Stimulated activated CD4-positive, alpha-beta T cell treated with anti-CD3 and anti-CD28 coated beads, Interleukin-12 subunit alpha, Interleukin-12 subunit beta, amount 100 ng/mL, for 24 hours (primary cell): ENCODE measurements at places on chromosomes 1 and 21.

GRCh38 chr1:184212649-184213314, 161.3 kb downstream of the TSEN15 start:
- no peak for DNase-seq

GRCh38 chr1:75518686-75519085, 92.2 kb downstream of the SLC44A5 start:
- DNase-seq = no peak

- DNase-seq = no peak
Measured at GRCh38 chr1:20641975-20642374, 8.7 kb downstream of the PINK1 start.

DNA sequence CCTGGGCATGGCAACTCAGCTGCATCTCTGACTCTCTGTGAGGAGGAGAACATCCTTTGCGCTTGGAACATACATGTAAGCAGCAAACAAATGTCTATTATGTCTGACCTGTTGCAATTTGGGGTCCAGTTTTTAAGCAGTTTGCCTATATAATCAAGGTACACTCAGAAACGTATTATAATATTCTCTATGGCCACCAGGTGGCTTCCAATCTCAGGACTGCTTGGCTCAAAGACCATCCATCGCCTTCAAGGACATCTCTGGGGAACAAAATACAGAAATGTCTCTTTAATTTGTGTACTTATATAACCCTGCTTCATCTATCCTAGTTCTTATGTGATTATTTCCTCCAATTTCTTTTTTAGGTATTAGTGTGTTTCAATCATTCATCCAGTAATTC, 227.2 kb downstream of the OLFM3 start:
- no peak for DNase-seq

DNA sequence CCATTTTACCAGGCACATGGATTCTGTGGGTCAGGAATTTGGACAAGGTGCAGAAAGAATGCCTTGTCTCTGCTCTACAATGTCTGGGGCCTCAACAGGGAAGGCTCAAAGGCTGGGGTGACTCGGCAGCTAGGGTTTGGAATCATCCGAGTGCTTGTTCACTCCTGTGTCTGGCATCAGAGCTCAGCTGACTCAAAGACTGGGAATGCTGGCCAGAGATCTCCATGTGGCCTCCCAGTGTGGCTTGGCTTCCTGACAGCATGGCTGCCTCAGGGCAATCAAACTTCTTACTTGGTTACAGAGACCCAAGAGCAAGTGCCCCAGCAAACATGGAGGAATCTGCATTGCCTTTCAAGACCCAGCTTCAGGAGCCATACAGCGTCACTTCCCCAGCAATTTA, 110.5 kb downstream of the TOMM20 start:
- no peak for DNase-seq

GRCh38 chr21:32136546-32136945, 142.3 kb downstream of the MIS18A start:
- no peak for DNase-seq

GRCh38 chr21:16367079-16367478, 637.3 kb downstream of the USP25 start:
- no peak for DNase-seq

GRCh38 chr21:17139696-17140095, 373.1 kb upstream of the CXADR start:
- no peak for DNase-seq

- DNase-seq = no peak
Measured at GRCh38 chr1:62439652-62440371, 3.0 kb downstream of the USP1 start.

DNA sequence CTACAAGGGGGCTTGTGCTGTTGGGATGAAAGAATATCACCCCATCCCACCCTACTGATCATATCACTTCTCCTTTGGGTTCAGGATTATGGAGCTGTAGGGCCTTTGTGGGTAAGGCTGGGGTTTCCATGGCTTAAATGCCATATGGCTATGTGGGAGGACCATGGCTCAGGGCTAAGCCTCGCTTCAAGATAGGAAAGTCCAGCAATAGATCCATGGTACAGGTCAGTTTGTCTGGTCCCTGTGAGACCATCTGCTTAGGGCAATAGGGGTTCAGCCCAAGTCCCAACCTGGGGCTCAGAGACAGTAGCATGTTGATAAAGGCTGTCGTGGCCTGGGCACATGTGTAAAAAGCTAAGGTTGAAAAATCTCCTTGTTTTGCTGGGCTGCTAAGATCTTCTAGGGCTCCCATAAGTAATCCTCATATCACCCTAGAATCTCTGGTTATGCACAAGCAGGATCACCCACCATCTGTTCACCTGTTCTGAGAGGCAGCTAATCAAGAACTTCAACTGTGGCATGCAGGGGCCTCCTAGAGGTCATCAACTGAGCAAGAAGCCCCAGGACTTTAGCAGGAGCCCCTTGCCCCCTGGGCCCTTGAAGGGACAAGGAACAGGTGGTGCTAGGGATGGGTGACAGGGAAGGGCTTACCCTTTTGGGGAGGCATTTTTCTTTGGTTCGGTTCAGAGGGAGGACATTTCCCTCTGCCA, 66.5 kb downstream of the UBE2T start:
- DNase-seq = no peak

DNA sequence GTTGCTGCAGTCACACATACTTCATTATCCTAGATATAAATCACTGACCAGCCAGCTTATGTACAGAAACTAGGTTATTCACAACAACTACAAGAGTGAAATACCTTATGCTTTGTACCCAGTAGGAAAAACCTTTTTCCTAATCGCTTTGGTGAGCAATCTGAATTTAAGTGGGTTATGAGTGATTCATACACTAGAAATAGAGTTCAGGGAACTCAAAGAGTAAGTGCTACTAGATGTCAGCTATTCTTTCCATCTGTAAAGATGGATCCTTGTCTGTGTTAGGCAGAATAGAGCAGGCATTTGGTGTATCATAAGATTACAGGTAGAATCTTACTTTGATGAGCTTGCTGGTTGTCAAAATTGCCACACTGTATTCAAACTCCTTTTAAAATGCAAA, 101.9 kb downstream of the ZNF644 start:
- no peak for DNase-seq

GRCh38 chr1:213983493-213984386, 4.0 kb upstream of the PROX1 start:
- no peak for DNase-seq

GRCh38 chr1:20115479-20115878, 3.9 kb downstream of the PLA2G2D start:
- DNase-seq = no peak

GRCh38 chr1:26025060-26025459, 3.5 kb downstream of the EXTL1 start:
- no peak for DNase-seq

- no peak for DNase-seq
Measured at GRCh38 chr1:52752484-52752826, 26.2 kb downstream of the ZYG11B start.

- no peak for DNase-seq
Measured at GRCh38 chr1:14296795-14297194, 301.7 kb upstream of the KAZN start.

DNA sequence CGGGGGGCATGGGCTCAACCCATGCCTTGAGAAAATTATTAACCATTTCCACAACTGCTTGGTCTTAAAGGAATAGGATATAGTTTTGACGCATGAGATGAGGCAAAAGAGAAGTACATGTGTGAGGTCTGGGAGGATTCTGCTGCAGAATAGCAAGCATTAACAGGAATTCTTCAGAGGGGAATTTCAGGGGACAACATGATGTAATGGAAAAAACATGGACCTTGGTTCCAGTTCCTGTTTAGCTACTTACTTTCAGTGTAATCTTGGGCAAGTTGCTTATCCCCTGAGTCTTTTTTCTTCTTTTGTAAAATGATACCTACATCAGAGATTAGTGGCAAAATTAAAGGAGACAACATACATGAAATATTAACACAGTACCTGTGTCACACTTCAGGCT, 85.6 kb downstream of the PRRX1 start:
- no peak for DNase-seq

- DNase-seq = peak; percentile 20
Measured at GRCh38 chr1:13813398-13814012, 113.5 kb downstream of the PRDM2 start.

GRCh38 chr1:227940791-227941241, 6.9 kb downstream of the WNT9A start:
- no peak for DNase-seq

- DNase-seq = no peak
Measured at GRCh38 chr1:60277269-60277668, 203.7 kb upstream of the C1orf87 start.

DNA sequence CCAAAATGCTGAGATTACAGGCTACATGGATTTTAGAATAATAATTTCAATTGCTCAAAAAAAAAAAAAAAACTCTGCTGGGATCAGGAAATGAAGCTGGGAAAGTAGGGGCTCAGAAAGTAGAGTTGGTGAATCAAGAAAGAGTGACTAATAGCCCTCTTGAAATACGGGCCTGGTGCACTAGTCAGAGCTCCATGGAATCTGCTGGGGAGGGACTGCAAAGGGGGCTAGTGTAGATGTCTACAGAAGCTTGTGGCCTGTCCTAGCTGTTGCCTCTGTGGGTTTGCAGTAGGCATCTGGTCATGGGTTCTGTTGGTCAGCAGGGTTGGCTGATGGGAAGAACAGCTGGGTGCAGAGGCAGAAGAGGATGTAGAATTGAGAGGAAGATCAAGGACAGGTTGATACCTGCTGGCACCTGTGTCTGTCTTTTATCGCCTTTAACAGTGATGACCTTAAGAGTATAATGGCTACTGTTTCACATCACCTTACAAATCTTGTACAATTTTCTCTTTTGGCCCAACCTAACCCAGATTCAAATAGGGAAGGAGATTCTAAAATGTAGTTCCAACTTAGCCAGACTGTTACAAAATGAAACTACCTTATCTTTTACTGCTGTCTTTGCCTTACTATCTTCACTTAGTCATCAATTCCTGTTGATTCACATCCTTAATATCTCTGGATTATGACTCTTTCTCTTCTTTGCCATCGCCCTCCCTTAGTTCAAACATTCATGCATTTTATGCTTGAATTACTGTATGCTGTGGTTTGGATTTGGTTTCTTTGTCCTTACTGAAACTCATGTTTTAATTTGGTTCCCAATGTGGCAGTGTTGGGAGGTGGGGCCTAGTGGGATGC, 126.2 kb downstream of the GIPC2 start:
- no peak for DNase-seq

GRCh38 chr1:90957497-90957896, 64.3 kb downstream of the ZNF644 start:
- DNase-seq = no peak

DNA sequence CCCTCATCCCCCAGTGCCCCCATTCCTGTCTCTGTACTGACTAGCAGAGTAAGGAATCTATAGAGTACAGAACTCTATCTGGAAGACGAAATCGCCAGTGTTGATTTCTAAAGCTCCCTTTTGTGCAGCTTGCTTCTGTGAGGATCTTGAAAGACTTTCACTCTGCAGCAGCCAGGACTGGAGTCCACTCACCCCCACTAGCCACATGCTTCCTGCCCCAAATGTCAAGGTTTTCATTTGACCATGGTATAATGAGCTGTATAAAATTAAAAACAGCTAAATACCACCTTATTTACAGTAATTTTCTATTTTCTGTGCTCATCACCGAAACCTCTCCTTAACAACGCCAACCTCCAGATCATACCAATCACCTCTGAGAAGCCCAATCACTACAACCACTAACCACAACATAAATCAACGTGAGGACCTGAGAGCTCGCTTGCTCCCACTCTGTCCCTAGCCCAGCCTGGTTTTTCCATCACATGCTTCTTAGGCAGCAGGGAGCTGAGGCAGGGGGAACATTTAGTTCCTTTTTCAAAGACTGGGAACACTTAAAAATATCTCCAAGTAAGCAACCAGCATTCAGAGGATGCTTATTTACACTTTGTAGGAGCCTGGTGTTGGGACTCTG, 56.1 kb upstream of the IRF2BP2 start:
- no peak for DNase-seq

DNA sequence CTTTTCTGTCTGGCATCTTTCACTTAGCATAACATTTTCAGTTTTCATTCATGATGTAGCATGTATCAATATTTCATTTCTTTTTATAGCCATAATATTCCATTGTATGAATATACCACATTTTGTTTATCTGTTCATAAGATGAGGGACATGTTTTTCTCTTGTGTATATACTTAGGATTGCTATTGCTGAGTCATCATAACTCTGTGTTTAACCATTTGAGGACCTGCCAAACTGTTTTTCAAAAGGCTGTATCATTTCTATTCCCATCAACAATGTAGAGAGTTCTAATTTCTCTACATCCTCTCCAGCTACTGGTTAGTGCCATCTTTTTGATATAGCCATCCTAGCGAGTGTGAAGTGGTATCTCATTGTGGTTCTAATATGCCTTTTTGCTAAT, 26.2 kb downstream of the MPZL1 start:
- DNase-seq = no peak

- DNase-seq = no peak
Measured at GRCh38 chr1:50139339-50140181, 30.8 kb downstream of the ELAVL4 start.

DNA sequence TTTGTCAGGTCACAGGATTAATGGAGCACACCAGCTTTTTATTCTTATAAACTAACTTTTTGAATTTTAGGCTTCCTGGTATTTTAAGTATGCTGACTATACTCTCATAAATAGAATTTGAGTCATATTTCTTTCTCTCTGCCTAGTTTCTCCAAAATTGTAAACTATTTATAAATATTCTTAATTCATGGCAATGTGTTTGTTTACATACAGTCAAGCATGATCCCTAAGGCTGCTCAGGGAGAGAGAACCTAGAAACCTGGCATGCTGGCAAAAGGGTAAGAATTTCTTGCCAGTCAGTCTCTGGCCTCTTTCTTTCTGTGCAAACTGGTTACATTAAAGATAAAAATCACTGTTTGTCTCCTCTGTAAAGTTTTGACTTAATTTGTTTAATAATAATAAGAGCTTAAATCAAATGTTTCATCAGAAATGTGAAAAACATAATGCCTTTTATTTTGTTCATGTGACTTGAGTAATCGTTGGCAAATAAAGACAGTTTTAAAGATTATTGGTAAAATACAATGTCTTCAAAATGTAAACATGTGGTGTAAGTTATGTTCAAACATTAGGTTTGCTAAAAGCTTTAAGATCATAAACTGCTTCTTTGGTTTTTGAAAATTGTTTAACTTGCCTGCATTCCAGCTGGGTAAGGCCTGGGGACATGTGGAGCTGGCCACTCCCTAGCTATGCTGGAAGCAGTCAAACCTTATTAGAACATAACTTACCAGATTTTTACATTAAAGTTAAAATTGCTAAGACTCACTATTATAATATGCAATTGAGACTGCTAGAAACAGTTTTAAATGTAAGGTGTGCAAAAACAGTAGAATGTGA, 1401.7 kb downstream of the NCAM2 start:
- no peak for DNase-seq

DNA sequence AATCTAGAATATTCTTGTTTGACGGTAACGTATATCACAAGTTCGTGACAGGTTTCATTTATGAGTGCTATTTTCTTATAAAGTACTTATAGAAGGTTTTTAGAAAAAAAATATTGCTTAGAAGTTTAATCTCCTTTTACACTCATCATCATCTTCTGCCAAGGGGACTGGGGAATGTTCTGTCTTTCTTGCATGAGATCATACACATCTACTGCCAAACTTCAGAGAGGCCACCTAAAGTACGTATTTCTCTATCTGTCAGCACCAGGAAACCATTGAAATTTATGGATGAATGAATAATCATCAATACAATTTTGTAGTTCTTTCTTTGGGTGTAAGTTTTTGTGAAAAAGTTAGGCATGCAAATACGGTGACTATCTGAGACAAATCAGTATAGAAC, 245.8 kb downstream of the SPATA17 start:
- DNase-seq = no peak

- DNase-seq = no peak
Measured at GRCh38 chr1:11684070-11684469, 3.1 kb upstream of the MAD2L2 start.

GRCh38 chr1:208997726-208998312, 585.7 kb upstream of the CAMK1G start:
- DNase-seq = no peak
